ENCODE measurements at places on chromosomes 3 and 15.

DNA sequence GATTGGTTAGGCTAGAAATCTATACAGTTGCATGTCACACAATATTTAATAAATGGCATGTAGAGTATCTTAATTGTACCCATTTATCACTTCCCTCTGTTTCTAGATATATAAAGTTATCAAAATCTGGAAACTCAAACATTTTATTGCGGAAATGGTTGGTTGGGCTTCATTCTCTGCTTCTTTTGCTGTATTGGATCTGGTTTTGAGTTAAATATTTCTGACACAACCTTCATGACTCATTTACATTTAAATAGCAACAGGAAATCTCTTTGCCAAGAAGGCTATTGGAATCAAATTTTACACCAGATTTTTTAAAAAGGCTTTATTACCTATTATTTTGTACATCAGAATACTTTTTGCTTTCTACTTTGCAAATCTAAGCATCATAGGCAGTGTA, 153.8 kb downstream of the EBLN2 start:
- no peak overlapping the region for H3K27ac ChIP-seq
- no peak overlapping the region for H3K4me3 ChIP-seq
- H3K4me1 ChIP-seq = no peaks in the 10 kb centered on the region
- no peaks in the 10 kb centered on the region for H3K27me3 ChIP-seq
- DNase-seq = no peak

GRCh38 chr3:112372396-112372795, 39.4 kb downstream of the CD200 start:
- no peak for DNase-seq
- H3K4me1 ChIP-seq = no peaks in the 10 kb centered on the region
- no peaks in the 10 kb centered on the region for H3K27me3 ChIP-seq
- no peak overlapping the region for H3K4me3 ChIP-seq
- no peaks in the 10 kb centered on the region for H3K36me3 ChIP-seq

DNA sequence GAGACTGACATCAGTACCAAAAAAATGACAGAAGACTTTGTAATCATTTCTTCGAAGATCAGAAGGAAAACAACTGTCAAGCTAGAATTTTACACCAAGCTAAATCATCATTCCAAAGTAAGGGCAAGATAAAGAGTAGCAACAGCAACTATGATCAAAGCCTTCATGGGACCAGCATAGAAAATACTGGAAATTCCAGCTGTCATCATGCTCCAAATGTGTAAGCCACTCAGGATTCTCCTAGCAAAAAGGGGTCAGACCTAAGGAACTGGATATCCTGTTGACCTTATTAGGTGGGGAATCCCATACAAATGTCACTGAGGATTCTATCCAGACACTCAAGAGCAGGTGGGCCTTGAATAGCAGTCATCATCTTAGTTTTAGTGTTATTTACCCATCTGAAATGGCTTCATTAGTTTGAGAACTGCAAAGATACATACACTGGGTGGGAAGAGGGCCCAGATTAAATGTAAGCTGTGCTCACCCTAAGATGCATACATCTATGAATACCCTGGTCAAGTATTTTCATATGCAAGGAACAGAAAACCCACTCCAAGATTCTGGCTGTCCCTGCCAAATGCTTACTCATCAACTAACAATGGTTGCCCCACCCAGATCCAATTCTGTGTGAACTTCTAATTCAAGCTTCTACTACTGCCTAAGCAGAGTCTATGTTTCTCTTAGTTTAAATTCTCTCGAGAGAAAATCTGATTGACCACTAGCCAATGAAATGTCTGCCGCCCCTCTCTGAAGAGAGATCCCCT, 33.5 kb downstream of the CLDN18 start:
- no peak overlapping the region for H3K27ac ChIP-seq
- no peaks in the 10 kb centered on the region for H3K4me1 ChIP-seq
- H3K27me3 ChIP-seq = no peaks in the 10 kb centered on the region

DNA sequence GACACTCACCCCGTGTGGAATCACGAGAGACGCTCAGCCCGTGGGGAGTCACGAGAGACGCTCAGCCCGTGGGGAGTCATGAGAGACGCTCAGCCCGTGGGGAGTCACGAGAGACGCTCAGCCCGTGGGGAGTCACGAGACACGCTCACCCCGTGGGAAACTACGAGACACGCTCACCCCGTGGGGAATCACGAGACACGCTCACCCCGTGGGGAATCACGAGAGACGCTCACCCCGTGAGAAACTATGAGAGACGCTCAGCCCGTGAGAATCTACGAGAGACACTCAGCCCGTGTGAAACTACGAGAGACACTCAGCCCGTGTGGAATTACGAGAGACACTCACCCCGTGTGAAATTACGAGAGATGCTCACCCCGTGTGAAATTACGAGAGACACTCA, 49.8 kb downstream of the ADAMTS17 start:
- H3K4me1 ChIP-seq = no peaks in the 10 kb centered on the region
- H3K27me3 ChIP-seq = no peaks in the 10 kb centered on the region
- H3K4me3 ChIP-seq = no peak overlapping the region
- no peaks in the 10 kb centered on the region for H3K36me3 ChIP-seq
- DNase-seq = no peak
- no peak overlapping the region for H3K27ac ChIP-seq

- peak overlapping the region; percentile 88 for H3K27ac ChIP-seq
- peak; percentile 87 for DNase-seq
- peaks cover 8% of the 10 kb centered on the region for H3K4me1 ChIP-seq
- H3K27me3 ChIP-seq = no peaks in the 10 kb centered on the region
Observed at GRCh38 chr3:170358042-170359010, 811 bp downstream of the SKIL start.

DNA sequence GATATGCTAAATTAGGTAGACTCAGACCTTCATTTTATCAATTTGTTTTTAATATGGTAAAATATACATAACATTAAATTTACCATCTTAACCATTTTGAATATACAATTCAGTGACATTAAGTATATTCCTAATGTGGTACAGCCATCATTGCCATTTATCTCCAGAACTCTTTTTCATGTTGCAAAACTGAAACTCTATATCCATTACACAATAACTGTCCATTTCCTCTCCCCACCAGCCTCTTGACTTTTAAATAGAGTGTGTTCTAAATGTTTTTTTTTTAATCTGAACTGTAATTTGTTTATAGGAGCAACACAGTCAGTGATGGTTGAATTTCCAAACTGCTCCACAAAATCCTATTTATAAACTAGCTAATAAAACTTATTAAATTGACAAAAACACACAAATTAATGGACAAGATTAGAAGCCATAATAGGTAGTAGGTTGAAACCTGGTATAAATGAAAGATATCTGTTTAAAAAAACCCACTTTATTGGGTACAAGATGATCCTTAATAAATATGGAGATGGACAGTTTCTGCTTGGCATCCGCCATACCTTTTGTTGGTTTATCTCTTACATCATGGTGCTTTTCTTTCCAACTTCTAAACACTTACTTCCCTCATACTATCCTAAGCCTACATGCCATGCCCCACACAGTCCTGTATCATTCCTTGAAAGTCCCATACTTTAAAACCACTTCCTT, 142.4 kb downstream of the ZPLD1 start:
- H3K36me3 ChIP-seq = no peaks in the 10 kb centered on the region
- H3K4me1 ChIP-seq = no peaks in the 10 kb centered on the region
- no peak for DNase-seq
- H3K27me3 ChIP-seq = no peaks in the 10 kb centered on the region
- H3K27ac ChIP-seq = no peak overlapping the region
- no peak overlapping the region for H3K4me3 ChIP-seq

GRCh38 chr3:44160818-44161217, 80.9 kb upstream of the TOPAZ1 start:
- no peaks in the 10 kb centered on the region for H3K4me1 ChIP-seq
- peaks cover 53% of the 10 kb centered on the region for H3K27me3 ChIP-seq
- no peak for DNase-seq
- H3K27ac ChIP-seq = no peak overlapping the region

DNA sequence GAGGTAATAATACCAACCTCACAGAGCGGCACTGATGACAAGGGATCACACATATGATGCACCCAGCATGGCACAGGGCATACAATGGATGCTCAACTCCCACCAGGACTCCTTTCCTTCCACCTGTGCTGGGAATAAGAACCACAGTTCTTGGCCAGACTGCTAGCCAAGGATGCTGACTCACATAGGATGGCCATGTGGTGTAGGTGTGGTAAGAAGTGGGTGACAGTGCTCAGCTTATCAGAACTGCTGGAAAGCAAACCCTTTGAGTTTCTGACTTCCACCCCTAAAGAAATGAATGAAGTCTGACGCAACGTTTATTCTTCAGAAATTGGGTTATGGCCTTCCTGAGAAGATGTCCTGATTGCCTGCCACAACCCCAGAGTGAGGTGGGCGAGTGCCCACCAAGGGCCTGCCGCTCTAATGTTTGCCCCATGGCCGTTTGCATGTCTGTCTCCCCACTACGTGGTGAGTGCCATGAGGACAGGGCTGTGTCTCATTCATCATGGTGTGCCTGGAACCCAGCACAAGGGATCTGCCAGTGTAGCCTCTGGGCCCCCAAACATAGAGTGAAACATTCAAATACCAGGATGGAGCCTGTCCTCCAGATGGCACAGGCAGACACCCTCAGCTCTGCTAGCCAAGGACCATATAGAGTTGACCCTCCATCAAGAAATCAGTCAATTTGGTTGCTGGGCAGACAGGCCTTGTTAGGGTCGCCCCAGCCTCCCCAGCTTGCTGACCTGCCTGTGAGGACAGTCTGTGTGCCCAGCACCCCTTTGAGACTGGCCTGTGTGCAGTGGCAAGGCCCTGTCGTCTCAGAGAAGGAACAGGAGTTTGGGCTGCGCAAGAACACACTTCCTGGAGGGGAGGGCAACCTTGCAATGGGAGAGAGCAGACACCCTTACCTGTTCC, 57.6 kb upstream of the SLCO2A1 start:
- DNase-seq = no peak
- peaks cover 6% of the 10 kb centered on the region for H3K27me3 ChIP-seq
- no peak overlapping the region for H3K4me3 ChIP-seq
- H3K36me3 ChIP-seq = no peaks in the 10 kb centered on the region
- no peaks in the 10 kb centered on the region for H3K4me1 ChIP-seq
- no peak overlapping the region for H3K27ac ChIP-seq

DNA sequence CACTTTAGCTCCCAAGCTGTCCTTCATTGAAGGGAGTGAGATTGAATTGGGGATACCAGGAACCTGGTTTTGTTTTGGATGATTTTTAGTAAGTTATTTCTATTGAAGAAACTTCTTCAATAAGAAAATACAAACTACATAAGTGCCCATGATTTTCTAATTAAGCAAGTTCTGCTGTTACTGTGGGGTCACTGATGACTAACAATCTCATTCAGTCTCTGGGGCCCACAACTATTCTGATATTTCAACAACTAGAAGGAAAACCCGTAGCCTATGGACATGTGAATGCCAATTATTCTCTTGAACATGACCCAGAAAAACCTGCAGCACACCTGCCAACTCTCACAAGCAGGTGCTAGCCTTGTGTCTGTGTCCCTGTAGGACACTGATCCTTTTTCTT, 184.6 kb downstream of the DCLK3 start:
- H3K36me3 ChIP-seq = no peaks in the 10 kb centered on the region
- no peak overlapping the region for H3K27ac ChIP-seq
- no peaks in the 10 kb centered on the region for H3K4me1 ChIP-seq
- no peaks in the 10 kb centered on the region for H3K27me3 ChIP-seq
- DNase-seq = no peak
- H3K4me3 ChIP-seq = no peak overlapping the region

DNA sequence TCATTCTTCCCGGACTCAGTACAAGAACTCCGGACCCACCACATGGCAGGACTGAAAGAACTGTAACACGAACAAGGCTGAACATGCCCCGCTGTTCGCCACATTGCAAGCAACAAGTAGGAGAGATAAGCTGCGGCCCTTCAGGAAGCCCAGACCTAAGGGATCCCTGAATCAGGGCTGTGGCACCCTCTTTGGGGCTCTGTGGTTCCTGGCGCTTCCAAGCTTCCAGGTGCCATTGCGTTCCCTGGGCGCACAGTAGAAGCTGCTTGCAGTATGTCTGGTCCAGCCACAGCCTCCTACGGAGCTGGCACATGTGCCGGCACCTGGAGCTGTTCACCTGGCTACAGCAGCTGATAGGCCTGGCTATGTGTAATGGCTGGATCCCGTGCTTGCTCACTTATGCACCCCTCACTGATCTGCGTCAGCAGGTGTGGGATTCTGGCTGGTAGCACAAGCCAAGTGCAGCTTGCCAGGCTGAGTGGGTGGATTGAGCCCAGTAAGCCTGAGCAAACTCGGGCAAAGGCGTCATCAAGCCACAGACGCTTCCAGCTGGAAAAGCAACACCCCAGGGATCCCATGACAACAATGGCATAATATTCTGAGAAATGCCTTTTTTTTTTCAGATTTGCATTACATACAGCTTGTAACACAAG, 748.6 kb upstream of the GBE1 start:
- DNase-seq = no peak
- H3K36me3 ChIP-seq = no peaks in the 10 kb centered on the region
- no peak overlapping the region for H3K4me3 ChIP-seq
- H3K27ac ChIP-seq = no peak overlapping the region
- H3K4me1 ChIP-seq = peaks cover under 1% of the 10 kb centered on the region

DNA sequence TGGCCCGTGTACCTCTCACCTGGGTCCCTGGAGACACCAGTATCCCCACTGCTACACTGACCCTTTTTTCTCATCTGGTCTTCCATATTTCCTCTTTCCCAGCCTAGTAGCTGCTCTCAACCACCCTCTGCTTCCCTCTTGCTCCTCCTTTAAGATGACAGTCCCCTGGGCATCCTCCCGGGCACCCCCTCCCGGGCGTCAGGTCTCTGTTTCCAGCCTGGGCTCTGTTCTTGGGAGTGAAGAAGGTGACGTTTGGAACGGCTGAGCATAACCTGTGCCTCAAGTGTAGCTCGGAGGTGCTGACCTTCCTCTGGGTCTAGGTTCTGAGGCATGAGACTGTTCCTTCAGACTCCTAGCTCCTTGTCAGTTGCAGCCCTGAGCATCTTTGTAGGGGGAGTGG, 101.2 kb downstream of the VGLL4 start:
- peaks cover 7% of the 10 kb centered on the region for H3K36me3 ChIP-seq
- H3K27me3 ChIP-seq = no peaks in the 10 kb centered on the region
- no peak for DNase-seq
- peaks cover 31% of the 10 kb centered on the region for H3K4me1 ChIP-seq
- no peak overlapping the region for H3K27ac ChIP-seq
- no peak overlapping the region for H3K4me3 ChIP-seq

DNA sequence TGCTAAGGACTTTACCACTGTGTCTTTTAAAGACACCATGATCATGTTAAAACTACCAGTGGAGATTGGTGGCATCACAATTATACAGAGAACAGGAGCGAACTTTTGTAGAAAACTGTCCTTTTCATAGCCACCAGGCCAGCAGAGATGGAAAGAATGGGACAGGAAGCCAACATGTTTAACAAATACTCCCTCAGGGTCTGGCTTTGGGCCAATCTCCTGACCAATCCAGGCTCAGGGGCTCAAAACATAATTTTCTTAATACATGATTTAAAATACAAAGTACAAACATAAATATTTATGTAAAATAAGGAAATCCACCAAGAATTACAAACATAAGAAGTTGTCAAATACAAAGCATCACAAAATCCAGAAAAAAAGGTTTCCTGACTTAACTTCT, 266.0 kb downstream of the VPS13C start:
- H3K36me3 ChIP-seq = no peaks in the 10 kb centered on the region
- peak; percentile 0 for DNase-seq
- H3K4me3 ChIP-seq = no peak overlapping the region
- peaks cover 8% of the 10 kb centered on the region for H3K27me3 ChIP-seq
- no peaks in the 10 kb centered on the region for H3K4me1 ChIP-seq
- H3K27ac ChIP-seq = no peak overlapping the region

Data from mesenchymal stem cell (in vitro differentiated cells and primary cell).